Fibroblast of lung (primary cell): ENCODE measurements at places on chromosomes 11 and 22. TPM values are rescaled to one million over a fixed set of nuclear protein-coding genes. Genes with fewer than 3 reads are reported as not detected.

The CHST1 gene
- polyA plus RNA-seq = 0.11 and 0.17 TPM in 2 replicates

GRCh38 chr11:65069217-65069616 lies 10.9 kb upstream of the NAALADL1 start:
- H3K4me1 ChIP-seq = no peaks in the 10 kb centered on the region
- H3K27me3 ChIP-seq = no peaks in the 10 kb centered on the region
- H3K36me3 ChIP-seq = no peaks in the 10 kb centered on the region
- H3K27ac ChIP-seq = no peak overlapping the region
- DNase-seq = no peak
- no peak overlapping the region for H3K4me3 ChIP-seq

GRCh38 chr11:35390737-35391682 lies 28.3 kb downstream of the SLC1A2 start:
- no peak overlapping the region for H3K27ac ChIP-seq
- no peaks in the 10 kb centered on the region for H3K36me3 ChIP-seq
- peak; percentile 74 for DNase-seq
- H3K27me3 ChIP-seq = no peaks in the 10 kb centered on the region
- no peak overlapping the region for H3K4me3 ChIP-seq

The GPHA2 gene
- not detected in 2 replicates for polyA plus RNA-seq

The FOXR1 gene
- polyA plus RNA-seq = not detected in 2 replicates

- no peak for DNase-seq
- H3K4me3 ChIP-seq = peak overlapping the region; percentile 61
- H3K36me3 ChIP-seq = no peaks in the 10 kb centered on the region
- H3K27me3 ChIP-seq = no peaks in the 10 kb centered on the region
- H3K4me1 ChIP-seq = peaks cover 25% of the 10 kb centered on the region
Observed at GRCh38 chr11:8808226-8808585, 102.8 kb upstream of the AKIP1 start.

The POU2AF3 gene
- 0.07 TPM in 1 of 2 replicates, not detected in the other for polyA plus RNA-seq

DNA sequence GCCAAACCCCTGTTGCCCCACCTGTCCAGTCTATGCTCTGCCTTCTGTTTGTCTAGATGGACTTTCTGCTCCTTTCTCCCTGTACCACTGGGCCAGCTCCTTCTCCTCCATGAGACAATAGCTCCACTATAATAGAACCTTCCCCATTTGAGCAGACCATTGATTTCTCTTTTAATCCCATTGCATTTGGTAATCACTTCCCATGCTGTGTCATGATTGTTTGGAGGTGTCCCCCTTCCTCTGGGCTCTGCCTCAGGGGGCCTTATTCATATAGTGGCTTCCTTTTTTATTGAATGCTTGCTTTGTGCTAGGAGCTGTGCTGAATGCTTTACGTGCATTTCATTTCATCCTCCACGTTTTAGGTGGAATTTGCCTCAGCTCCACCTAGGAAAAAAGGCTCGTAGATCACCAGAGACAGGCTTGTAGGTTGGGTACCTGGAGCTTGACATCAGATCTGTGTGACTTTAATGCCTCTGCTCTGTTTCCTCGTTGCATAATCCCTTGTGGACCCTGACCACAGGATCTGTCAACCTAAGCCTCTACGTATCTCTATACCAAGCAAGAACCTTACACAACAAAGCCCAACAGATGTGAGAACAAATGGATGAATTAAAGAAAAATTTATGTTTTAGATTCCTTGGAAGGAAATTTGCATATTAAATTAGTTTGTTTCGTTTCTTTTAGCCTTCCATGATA lies 106.2 kb upstream of the RASSF10 start:
- peaks cover 23% of the 10 kb centered on the region for H3K4me1 ChIP-seq
- peaks cover 12% of the 10 kb centered on the region for H3K36me3 ChIP-seq
- no peak for DNase-seq

DNA sequence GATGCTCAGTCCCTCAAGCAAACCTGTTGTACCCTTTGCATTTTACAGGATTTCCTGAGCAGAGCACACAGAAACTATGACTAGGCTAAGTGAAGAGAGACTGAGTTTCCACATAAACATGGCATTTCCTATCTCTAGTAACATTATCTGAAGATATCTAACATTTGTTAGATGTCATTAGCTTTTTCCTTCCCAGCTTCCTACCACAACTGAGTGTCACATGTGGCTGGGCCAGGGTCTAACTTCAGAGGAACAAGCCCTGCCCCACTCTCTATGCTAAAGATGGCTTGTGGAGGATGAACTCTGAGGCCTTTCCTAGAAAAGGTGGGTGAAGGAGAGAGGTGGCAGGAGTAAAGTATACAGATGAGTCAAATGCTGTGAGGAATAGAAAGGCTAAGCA lies 16.5 kb downstream of the C22orf42 start:
- no peaks in the 10 kb centered on the region for H3K4me1 ChIP-seq
- no peaks in the 10 kb centered on the region for H3K27me3 ChIP-seq
- no peaks in the 10 kb centered on the region for H3K36me3 ChIP-seq
- H3K27ac ChIP-seq = no peak overlapping the region
- DNase-seq = no peak
- H3K4me3 ChIP-seq = no peak overlapping the region

- no peak overlapping the region for H3K4me3 ChIP-seq
- H3K4me1 ChIP-seq = peaks cover 3% of the 10 kb centered on the region
- no peaks in the 10 kb centered on the region for H3K36me3 ChIP-seq
- H3K27me3 ChIP-seq = no peaks in the 10 kb centered on the region
- DNase-seq = no peak
Observed at GRCh38 chr11:66874232-66874631, 17.4 kb downstream of the LRFN4 start.

- no peak overlapping the region for H3K4me3 ChIP-seq
- H3K27ac ChIP-seq = no peak overlapping the region
- no peaks in the 10 kb centered on the region for H3K36me3 ChIP-seq
- H3K4me1 ChIP-seq = no peaks in the 10 kb centered on the region
- no peaks in the 10 kb centered on the region for H3K27me3 ChIP-seq
Observed at GRCh38 chr11:121523581-121524232, 70.9 kb upstream of the SORL1-AS1 start.

DNA sequence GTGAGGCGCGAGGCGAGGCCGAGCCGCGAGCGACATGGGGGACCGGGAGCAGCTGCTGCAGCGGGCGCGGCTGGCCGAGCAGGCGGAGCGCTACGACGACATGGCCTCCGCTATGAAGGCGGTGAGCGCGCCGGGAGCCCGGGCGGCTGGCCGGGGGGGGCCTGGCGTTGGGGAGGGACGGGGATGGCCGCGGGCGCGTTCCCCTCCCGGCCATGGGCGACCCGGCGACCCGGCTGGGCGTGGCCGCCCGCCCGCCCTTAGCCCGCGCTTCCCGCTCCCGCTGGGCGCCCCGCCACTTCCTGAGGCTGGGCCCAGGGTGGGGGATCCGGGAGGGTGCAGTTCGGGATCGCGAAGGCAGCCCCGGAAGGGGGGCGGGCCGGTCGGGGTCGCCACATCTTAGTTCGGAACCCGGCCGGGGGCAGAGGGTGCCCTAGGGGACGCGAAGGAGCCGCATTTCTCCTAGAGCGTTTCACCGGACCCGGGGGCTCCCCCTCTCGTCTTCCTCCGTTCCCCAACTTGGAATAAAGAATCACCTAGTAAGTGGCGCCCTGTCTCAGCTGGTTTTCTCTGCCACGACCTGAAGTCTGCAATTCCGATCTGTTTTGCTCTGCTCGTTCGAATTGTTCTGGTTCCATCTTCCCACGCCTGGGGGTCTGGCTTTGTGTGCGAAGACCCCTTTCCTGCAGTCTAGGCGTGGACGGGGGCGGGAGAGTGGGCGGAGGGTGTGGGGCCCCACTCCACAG lies 536 bp downstream of the YWHAH start:
- H3K27ac ChIP-seq = peak overlapping the region; percentile 89
- no peak for DNase-seq
- peaks cover 2% of the 10 kb centered on the region for H3K36me3 ChIP-seq

The C11orf52 gene
- polyA plus RNA-seq = 0.32 and 1.3 TPM in 2 replicates

The DENND6B gene
- polyA plus RNA-seq = 1.7 and 1.9 TPM in 2 replicates

GRCh38 chr11:25515576-25515975 lies 816.4 kb upstream of the ANO3 start:
- H3K36me3 ChIP-seq = no peaks in the 10 kb centered on the region
- H3K4me3 ChIP-seq = no peak overlapping the region
- H3K4me1 ChIP-seq = no peaks in the 10 kb centered on the region
- no peaks in the 10 kb centered on the region for H3K27me3 ChIP-seq
- DNase-seq = no peak

The NRGN gene
- polyA plus RNA-seq = 4.9 and 10.8 TPM in 2 replicates

The FAT3 gene
- 1.9 and 3.9 TPM in 2 replicates for polyA plus RNA-seq

The TMEM126A gene
- 63.9 and 76.6 TPM in 2 replicates for polyA plus RNA-seq

DNA sequence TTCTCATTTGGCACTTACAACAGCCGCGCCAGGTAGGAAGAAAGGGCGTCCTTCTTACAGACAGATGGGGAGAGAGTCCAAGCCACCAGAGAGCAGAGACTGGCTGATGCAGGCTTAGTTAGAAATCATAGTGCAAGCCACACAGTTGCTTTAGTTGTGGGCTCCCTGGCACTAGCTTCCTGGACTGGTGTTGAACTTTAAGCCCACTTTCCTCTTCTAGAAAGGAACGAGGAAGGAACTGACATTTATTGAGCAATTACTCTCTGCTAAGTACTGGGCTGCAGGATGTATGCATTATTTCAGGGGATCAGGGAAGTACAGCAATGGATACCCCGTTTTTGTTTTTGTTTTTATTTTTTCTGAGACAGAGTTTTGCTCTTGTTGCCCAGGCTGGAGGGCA lies 3.0 kb downstream of the BACE1 start:
- peaks cover 8% of the 10 kb centered on the region for H3K4me1 ChIP-seq
- no peaks in the 10 kb centered on the region for H3K36me3 ChIP-seq
- no peak overlapping the region for H3K27ac ChIP-seq
- no peak for DNase-seq

The IL18 gene
- 0.23 and 0.77 TPM in 2 replicates for polyA plus RNA-seq

GRCh38 chr11:36131721-36132397 lies 157.4 kb downstream of the COMMD9 start:
- DNase-seq = peak; percentile 76
- no peaks in the 10 kb centered on the region for H3K36me3 ChIP-seq
- no peaks in the 10 kb centered on the region for H3K27me3 ChIP-seq
- no peak overlapping the region for H3K27ac ChIP-seq
- H3K4me1 ChIP-seq = peaks cover 3% of the 10 kb centered on the region

DNA sequence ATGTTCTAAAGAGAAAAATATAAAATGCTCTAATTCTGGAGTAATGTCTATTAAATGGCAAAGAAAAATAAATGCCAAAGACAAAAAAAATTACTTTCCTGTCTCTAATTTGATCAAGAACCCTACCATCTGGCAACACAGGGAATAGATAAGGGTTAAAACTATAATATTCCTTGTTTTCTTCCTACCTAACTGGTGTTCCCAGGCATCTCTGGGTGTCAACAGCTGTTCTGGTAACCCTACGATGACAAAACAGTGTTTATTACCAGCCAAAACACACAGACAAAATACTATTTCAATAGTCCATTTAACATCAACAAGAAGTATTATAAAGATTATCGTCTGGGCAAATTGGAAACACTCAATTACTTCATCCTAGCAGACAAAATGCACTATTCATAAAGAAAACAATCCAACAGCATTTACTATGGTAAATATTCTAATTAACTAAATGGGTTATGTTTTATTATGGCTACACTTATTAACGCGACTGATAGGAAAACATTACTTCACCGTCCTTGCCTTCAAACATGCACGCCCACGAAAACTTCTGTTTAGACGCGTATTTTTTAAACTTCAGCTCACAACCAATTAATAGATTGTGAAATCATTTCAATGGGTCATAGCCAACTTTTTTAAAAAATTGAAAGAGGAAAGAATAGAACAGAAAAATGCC lies 50.6 kb downstream of the LGR4 start:
- H3K4me1 ChIP-seq = peaks cover 2% of the 10 kb centered on the region
- DNase-seq = peak; percentile 18
- no peak overlapping the region for H3K4me3 ChIP-seq
- H3K27me3 ChIP-seq = no peaks in the 10 kb centered on the region
- no peaks in the 10 kb centered on the region for H3K36me3 ChIP-seq

- no peak overlapping the region for H3K4me3 ChIP-seq
- no peaks in the 10 kb centered on the region for H3K27me3 ChIP-seq
- no peaks in the 10 kb centered on the region for H3K36me3 ChIP-seq
- no peak overlapping the region for H3K27ac ChIP-seq
- H3K4me1 ChIP-seq = no peaks in the 10 kb centered on the region
- DNase-seq = no peak
Observed at GRCh38 chr11:105899772-105900171, 122.3 kb downstream of the MSANTD4 start.

GRCh38 chr11:2989006-2989405 lies 3.1 kb downstream of the NAP1L4 start:
- no peak for DNase-seq
- no peak overlapping the region for H3K27ac ChIP-seq
- no peaks in the 10 kb centered on the region for H3K27me3 ChIP-seq

DNA sequence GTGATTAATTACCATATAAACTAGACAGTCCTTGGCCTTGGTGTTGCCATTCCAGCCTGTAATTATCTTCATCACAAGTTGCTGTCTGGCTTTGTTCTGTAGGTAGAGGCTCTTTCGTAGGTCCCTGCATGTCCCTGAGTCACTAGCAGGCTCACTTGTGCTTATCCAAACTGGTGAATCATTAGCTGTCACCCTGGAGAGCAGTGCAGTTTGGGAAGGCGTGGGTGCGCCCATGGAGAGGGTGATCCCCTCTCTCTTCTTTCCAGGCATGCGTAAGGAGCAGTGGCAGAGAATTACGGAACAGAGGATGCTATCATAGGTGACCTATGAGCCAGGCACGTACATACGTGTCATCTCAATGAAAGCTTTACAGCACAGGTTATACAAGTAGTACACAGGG lies 11.0 kb upstream of the EHF start:
- H3K27me3 ChIP-seq = no peaks in the 10 kb centered on the region
- DNase-seq = no peak
- no peaks in the 10 kb centered on the region for H3K36me3 ChIP-seq
- no peaks in the 10 kb centered on the region for H3K4me1 ChIP-seq
- no peak overlapping the region for H3K4me3 ChIP-seq
- no peak overlapping the region for H3K27ac ChIP-seq

DNA sequence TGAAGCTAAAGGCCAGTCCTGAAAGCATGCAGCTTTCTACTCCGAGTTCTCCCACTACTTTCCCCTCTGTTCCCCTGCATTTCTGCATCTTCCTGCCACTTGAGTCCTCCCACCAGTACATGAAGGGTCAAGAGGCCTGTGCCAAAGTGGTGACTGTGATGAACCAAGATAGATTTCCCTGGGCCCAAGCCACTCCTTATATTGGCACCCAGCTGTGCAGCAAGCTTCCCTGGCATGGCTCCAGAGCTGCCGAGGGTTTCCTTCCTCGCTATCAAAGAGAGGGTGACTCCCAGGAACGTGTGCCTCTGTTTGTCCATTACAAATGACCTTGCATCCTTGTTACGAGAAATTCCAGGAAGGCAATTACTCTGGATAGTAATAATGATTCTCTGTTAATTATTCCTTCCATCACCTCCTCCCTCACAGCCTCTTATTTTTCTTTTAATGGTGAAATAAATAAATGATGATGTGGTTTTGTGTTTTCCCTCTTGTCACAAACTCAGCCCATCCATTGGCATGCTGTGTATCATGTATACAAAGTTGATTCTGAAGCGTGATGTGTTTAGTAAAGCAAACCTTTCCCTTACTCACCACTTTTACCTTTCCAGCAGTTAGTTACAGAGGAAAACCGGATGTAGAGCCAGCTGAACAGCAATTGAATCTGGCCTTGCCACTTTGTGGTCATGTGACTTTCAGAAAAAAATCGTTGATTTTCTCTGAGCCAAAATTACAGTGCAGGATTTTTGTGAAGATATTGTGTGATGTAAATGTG lies 8.3 kb downstream of the SRSF8 start:
- H3K36me3 ChIP-seq = no peaks in the 10 kb centered on the region
- H3K4me3 ChIP-seq = no peak overlapping the region
- H3K27ac ChIP-seq = no peak overlapping the region
- H3K27me3 ChIP-seq = no peaks in the 10 kb centered on the region
- no peak for DNase-seq

GRCh38 chr11:104061853-104062521 lies 25.5 kb downstream of the DDI1 start:
- no peaks in the 10 kb centered on the region for H3K4me1 ChIP-seq
- no peak overlapping the region for H3K4me3 ChIP-seq
- peak; percentile 36 for DNase-seq
- no peak overlapping the region for H3K27ac ChIP-seq
- no peaks in the 10 kb centered on the region for H3K36me3 ChIP-seq
